ENCODE measurements at places on chromosomes 6 and 20. TPM values are rescaled to one million over a fixed set of nuclear protein-coding genes. Genes with fewer than 3 reads are reported as not detected.

C6orf58 gene
- total RNA-seq, result not detected

IP6K3 gene
- total RNA-seq, result not detected

CRISP3 gene
- 120 TPM for total RNA-seq

TBX18 gene
- total RNA-seq, result 8.2 TPM

GRCh38 chr6:166573511-166574216 lies 12.8 kb downstream of the RAMACL start:
- DNase-seq, result no peak

DNA sequence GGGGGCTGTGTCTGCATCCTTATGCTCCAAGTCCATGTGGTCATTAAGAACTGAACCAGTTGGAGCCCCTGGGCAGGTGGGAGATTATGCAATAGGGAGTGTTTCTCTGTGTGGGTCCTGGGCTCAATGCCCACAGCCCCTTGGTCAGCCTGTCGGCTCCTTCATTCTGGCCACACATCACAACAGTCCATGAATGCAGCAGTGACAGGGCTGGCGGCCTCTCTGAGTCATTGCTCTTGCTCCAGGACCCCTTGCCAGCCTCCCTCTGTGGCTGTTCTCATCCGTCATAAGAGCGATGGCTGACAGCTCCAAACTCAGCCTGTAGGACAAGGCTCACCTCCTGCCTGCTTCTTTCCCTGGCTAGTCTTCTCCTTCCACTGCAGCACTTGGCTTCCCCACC lies 609.5 kb upstream of the CDH4 start:
- no peak for DNase-seq

DNA sequence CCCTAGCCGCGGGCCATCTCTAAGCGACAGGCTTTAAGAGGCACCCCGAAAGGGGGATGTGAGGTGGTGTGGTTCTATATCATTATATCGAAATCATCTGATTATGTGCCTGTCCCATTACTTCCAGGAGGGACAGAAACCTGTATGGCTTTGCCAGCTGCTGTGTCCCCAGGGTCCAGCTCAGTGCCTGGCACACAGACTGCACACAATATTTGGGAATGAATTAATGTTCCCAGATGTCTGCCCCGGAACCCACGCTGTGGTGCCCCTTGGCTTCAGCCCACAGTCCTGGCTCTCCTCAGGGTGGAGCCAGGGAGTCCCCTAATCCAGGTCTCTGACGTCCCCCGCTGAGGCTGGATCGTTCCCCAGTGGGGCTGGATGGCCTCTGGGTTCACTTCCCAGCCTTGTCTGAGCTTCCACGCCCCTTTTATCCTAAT lies 8.9 kb upstream of the AHCY start:
- no peak for DNase-seq

DNA sequence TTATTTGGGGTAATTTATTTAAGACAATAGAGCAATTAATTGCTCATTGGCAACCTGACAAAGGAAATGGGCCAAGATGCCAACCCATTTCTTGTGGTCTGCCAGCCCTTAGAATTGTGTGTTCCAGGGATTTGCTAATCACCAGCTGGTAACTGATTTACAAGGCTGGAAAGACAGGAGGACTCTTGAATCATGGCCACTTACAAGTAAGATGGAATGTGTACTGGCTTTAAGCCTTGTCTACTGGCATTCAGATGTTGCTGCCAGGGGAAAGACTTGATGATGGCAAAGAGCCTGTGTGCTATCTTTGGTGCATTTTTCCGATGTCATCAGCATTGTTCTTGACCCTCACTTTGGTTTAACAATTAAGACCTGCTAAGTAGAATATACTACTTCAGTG lies 91.0 kb downstream of the BCKDHB start:
- no peak for DNase-seq

GRCh38 chr20:34512955-34513419 lies 3.2 kb upstream of the DYNLRB1 start:
- DNase-seq, result no peak
